Activated CD8-positive, alpha-beta T cell treated with anti-CD3 and anti-CD28 coated beads, Interleukin-2, amount 10 ng/mL, durations not matched to agents 7 days and 5 days (primary cell): ENCODE measurements at places on chromosomes 13 and 19. TPM values are rescaled to one million over a fixed set of nuclear protein-coding genes. Genes with fewer than 3 reads are reported as not detected.

The CLC gene
- not detected for total RNA-seq

The GGN gene
- not detected for total RNA-seq

The TNFSF13B gene
- 3.1 TPM for total RNA-seq

The CAPN12 gene
- total RNA-seq = 12.2 TPM

The FREM2 gene
- not detected for total RNA-seq

The PTGIR gene
- 10.4 TPM for total RNA-seq

- peaks cover 5% of the 10 kb centered on the region for H3K4me1 ChIP-seq
- no peaks in the 10 kb centered on the region for H3K27me3 ChIP-seq
- no peak for DNase-seq
Observed at GRCh38 chr13:21445759-21446158, 13.3 kb downstream of the ZDHHC20 start.

- DNase-seq = no peak
- H3K27me3 ChIP-seq = no peaks in the 10 kb centered on the region
- H3K4me3 ChIP-seq = no peak overlapping the region
- no peaks in the 10 kb centered on the region for H3K4me1 ChIP-seq
Observed at GRCh38 chr13:93853912-93854311, 625.6 kb downstream of the DCT start.

- H3K4me1 ChIP-seq = peaks cover 12% of the 10 kb centered on the region
- H3K36me3 ChIP-seq = no peaks in the 10 kb centered on the region
- H3K27me3 ChIP-seq = no peaks in the 10 kb centered on the region
Observed at GRCh38 chr19:5992756-5993155, 14.8 kb upstream of the RANBP3 start.

DNA sequence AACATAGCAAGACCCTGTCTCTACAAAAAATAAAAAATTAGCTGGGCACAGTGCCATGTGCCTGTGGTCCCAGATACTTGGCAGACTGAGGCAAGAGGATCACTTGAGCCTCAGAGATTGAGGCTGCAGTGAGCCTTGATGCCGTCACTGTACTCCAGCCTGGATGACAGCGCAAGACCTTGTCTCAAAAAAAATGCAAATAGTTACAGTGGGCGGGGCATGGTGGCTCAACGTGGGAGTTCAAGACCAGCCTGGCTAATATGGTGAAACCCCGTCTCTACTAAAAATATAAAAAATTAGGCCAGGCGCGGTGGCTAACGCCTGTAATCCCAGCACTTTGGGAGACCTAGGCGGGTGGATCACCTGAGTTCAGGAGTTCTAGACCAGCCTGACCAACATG, 8.5 kb downstream of the PGLS start:
- H3K27ac ChIP-seq = no peak overlapping the region
- DNase-seq = no peak
- peaks cover 60% of the 10 kb centered on the region for H3K36me3 ChIP-seq
- no peaks in the 10 kb centered on the region for H3K27me3 ChIP-seq

DNA sequence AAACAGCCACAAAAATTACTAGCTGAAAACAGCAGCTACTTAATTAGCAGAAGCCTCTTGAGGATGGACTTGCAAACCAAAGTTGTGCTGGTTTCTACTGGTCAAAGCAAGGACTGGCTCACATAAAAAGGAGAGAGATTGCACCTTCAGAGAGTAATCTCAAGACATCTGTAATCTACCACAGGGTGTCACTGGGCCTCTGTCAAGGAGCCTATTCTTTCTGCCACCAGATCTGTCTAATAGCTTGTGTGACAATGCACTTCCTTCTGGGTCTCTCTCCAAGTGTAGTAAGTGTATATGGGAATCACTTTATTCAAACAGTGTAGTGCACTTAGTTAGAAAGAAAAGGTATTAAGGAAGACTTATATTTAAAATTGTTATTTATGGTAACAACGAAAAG, 24.4 kb upstream of the ZNF561 start:
- peaks cover 61% of the 10 kb centered on the region for H3K36me3 ChIP-seq
- DNase-seq = no peak
- H3K27ac ChIP-seq = no peak overlapping the region
- H3K4me3 ChIP-seq = no peak overlapping the region
- H3K4me1 ChIP-seq = no peaks in the 10 kb centered on the region

GRCh38 chr13:74090869-74091605, 43.2 kb downstream of the KLF12 start:
- peaks cover 49% of the 10 kb centered on the region for H3K4me1 ChIP-seq
- H3K36me3 ChIP-seq = peaks cover 19% of the 10 kb centered on the region
- no peak for DNase-seq
- peak overlapping the region; percentile 65 for H3K27ac ChIP-seq
- H3K4me3 ChIP-seq = peak overlapping the region; percentile 5
- H3K27me3 ChIP-seq = no peaks in the 10 kb centered on the region

DNA sequence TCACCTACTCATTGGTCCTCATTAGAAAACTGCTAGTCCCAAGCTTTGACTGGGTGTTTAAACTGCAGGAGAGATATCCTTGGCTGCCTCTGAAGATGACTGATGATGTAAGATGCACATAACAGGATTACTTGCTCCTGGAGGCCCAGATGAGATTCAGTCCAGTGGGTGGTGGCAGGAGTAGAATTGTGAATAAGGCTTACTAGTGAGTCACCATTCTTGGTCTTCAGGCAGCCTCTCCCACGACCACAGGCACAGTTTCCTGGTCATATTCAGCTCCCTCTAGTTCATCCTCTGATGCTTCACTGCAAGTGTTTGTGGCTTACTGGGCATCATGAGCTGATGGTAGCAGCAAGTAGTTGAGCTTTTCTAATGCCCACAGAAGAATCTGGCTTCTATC, 12.1 kb downstream of the SERTM1 start:
- H3K4me1 ChIP-seq = no peaks in the 10 kb centered on the region
- no peak overlapping the region for H3K4me3 ChIP-seq
- no peaks in the 10 kb centered on the region for H3K36me3 ChIP-seq

DNA sequence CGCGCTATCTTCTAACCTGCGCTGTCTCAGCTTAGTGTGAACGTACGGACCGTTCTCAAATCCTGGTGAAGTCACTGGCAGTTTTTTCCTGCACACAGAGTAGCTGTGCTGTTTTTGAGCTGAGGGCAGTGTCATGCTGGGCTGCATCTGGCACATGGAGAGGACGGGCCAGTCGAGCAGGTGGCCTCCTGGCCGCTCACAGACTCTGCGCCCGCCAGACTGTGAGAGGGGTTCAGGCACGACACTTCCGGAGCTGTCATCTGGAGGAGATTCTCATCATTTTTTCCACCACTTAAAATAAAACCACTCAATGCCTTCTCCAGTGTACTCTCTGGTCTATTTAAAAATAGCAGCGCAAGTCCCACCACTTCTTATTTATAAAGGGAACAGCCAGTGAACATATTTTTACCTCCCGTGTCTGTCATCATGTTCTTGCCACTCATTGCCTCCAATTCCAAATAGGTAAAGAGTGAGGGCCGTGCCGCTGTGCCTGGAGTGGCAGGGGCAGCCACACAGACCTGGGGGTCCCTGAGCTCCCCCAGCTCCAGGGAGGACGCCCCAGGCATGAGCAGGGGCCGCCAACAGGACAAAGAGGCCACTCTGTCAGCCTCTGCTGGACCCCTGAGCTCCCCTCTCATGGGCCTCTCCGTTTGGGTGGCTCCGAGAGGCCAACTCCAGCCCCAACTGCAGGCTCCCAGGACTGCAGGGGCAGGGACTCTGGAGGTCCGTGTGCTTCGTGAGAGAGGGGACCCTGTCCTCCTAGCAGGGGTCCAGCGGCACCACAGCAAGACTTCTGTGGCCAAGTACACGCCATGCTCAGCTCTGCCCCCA, 36.9 kb upstream of the GRTP1 start:
- no peaks in the 10 kb centered on the region for H3K4me1 ChIP-seq
- no peak overlapping the region for H3K4me3 ChIP-seq
- H3K27me3 ChIP-seq = peaks cover 3% of the 10 kb centered on the region
- DNase-seq = no peak

- peaks cover 24% of the 10 kb centered on the region for H3K36me3 ChIP-seq
- H3K4me3 ChIP-seq = no peak overlapping the region
- H3K27ac ChIP-seq = no peak overlapping the region
- H3K27me3 ChIP-seq = no peaks in the 10 kb centered on the region
Observed at GRCh38 chr13:42137856-42138537, 89.5 kb downstream of the DGKH start.

DNA sequence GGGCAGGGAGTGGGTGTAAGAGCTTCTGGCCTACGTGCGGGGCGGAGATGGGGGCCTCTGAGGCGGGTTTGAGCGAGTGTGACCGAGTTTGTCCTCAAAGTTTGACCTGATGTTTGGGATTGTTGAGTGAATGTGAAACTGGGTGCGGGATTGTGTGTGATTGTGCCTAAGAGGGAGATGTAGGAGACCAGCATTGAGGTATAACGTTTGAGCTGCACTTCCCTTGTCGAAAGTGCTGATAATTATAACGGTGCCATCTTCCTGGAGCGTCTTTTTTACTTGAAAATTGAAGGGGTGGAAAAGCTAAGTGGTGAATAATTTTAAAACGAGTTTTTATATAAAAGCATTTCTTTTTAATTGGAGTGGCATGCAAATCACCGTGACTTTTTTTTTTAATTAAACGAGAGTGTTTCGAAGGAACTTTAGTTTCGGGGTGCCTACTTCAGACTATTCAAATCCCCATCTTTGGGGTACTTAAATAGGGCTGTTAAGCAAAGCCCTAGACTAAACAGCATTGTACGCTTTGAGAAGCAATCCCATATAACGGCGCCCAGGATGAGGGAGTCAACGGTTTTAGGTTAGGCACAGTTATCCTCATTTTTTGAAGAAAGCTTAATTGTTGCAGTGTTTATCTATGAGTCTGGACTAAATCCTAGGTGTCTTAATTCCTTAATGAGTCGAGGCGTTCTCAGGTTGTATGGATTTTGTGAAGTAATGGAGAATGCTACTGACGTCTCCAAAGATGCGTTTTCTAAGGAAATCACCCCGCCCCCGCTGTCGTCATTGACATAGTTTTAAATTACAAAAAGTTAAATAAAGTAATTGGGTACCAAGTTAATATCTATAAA, 594 bp downstream of the ZNF146 start:
- no peaks in the 10 kb centered on the region for H3K27me3 ChIP-seq
- peaks cover 22% of the 10 kb centered on the region for H3K4me1 ChIP-seq
- H3K4me3 ChIP-seq = no peak overlapping the region

DNA sequence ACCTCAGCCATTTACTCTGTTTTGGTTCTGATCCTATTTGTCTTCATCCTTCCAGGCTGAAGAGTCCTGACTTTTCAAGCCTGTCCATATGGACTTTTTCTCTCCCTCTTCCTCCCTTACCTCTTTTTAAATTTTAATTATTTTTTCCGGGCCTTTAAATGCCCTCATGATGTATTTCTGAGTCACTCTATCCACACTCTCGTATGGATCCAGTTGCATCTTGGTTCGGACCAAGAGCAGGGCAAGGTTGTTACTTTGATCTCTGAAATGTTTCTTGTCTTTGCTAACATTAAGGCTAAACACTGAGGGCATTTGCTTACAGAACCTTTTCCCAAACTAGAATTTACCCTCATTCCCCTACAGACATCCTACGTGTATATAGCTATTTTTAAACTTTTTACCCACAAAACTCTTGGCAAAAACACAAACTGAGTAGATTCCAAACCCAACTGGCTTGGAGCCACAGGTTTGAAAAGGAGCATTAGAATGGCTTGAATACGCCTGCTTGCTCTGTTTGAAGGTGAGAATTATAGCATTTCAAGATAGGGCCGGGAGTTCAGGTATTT, 47.4 kb upstream of the SERPINE3 start:
- H3K4me3 ChIP-seq = no peak overlapping the region
- H3K27me3 ChIP-seq = peaks cover 4% of the 10 kb centered on the region
- no peak overlapping the region for H3K27ac ChIP-seq
- H3K36me3 ChIP-seq = no peaks in the 10 kb centered on the region
- DNase-seq = no peak

GRCh38 chr19:18290302-18291018, 9.0 kb upstream of the JUND start:
- DNase-seq = peak; percentile 95
- H3K27me3 ChIP-seq = no peaks in the 10 kb centered on the region
- H3K36me3 ChIP-seq = peaks cover 17% of the 10 kb centered on the region
- H3K27ac ChIP-seq = peak overlapping the region; percentile 93

GRCh38 chr13:33008946-33009722, 7.1 kb upstream of the KL start:
- peaks cover 3% of the 10 kb centered on the region for H3K4me1 ChIP-seq

DNA sequence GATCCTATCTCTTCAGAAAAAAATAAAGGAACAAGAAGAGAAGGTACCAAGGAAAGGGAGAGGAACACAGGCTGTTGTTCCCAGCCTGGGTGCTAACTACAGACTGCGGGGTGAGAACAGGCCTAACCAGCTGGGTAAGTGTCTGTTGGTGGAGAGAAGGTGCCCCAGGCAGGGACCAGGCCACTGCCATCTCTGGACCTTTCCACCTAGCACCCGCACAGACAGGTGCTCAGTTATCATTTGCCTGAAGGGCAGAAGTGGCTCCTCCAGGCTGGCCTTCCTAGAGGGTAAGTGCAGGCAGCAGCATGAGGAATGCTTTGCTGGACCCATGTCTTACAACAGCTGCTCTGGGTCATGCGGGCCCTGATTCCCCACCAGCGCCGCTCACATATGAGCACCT, 10.1 kb downstream of the DNMT1 start:
- no peak overlapping the region for H3K27ac ChIP-seq
- no peaks in the 10 kb centered on the region for H3K27me3 ChIP-seq
- H3K4me1 ChIP-seq = peaks cover 24% of the 10 kb centered on the region
- DNase-seq = no peak
- no peak overlapping the region for H3K4me3 ChIP-seq

DNA sequence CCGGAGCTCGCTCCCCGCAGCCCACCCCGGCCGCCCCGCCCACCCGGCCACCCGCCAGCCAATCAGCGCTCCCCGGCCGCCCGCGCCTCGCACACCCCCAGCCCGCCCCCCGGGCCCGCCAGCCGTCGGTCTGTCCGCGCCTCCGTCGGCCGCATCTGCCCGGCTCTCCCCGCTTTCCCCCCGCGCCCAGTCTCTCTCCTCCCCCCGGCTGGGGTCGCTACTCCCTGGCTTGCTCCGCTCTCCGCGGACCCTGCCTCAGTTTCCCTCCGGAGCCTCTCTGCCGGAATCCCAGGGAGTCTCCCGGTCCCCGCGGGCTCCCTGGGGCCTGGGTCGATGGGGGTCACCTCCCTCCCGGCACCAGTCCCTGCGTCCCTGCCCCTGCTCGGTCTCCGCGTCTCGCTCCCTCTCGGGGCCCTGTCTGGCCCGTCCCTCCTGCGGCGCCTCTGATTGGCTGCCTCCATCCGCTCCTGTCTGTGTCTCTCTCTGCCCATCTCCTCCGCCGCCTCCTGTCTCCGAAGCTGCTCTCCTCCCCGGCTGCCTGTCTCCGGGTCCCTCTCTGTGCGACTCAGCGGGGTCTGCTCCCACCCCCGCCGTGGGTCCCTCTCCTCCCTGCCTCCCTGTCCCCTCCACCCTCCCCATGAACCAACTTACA, 484 bp downstream of the IL11 start:
- peaks cover 40% of the 10 kb centered on the region for H3K27me3 ChIP-seq
- H3K4me3 ChIP-seq = no peak overlapping the region
- no peak overlapping the region for H3K27ac ChIP-seq
- H3K36me3 ChIP-seq = peaks cover 2% of the 10 kb centered on the region
- H3K4me1 ChIP-seq = peaks cover 11% of the 10 kb centered on the region

DNA sequence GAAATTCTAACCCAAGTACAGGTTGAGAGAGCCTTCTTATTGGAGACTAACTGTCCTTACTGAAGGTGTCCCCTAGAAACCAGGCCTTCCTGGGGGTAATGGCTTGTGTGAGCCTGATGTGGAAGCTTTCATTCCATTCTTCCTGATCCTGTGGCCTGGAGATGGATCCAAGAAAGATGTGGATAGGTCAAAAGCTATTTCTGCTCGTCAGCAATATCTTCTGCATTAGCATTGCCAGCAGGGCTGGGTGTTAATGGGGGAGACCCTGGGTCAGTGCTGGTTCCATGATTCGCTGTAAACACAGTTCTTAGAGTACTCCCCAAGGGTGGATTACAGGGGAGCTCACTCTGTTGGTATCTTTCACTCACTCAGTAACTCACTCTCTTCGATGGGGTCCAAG, 42.9 kb downstream of the CBY2 start:
- no peak for DNase-seq
- no peak overlapping the region for H3K4me3 ChIP-seq
- no peak overlapping the region for H3K27ac ChIP-seq
- H3K36me3 ChIP-seq = no peaks in the 10 kb centered on the region
- peaks cover 2% of the 10 kb centered on the region for H3K27me3 ChIP-seq
- H3K4me1 ChIP-seq = no peaks in the 10 kb centered on the region
